ENCODE measurements at places on chromosomes 7 and 10. TPM values are rescaled to one million over a fixed set of nuclear protein-coding genes. Genes with fewer than 3 reads are reported as not detected.

PNLIPRP2 gene
- total RNA-seq = not detected

IL6 gene
- total RNA-seq = 37.4 TPM

GRCh38 chr10:115871855-115872254 is 401.2 kb downstream of the GFRA1 start:
- DNase-seq = no peak

DNA sequence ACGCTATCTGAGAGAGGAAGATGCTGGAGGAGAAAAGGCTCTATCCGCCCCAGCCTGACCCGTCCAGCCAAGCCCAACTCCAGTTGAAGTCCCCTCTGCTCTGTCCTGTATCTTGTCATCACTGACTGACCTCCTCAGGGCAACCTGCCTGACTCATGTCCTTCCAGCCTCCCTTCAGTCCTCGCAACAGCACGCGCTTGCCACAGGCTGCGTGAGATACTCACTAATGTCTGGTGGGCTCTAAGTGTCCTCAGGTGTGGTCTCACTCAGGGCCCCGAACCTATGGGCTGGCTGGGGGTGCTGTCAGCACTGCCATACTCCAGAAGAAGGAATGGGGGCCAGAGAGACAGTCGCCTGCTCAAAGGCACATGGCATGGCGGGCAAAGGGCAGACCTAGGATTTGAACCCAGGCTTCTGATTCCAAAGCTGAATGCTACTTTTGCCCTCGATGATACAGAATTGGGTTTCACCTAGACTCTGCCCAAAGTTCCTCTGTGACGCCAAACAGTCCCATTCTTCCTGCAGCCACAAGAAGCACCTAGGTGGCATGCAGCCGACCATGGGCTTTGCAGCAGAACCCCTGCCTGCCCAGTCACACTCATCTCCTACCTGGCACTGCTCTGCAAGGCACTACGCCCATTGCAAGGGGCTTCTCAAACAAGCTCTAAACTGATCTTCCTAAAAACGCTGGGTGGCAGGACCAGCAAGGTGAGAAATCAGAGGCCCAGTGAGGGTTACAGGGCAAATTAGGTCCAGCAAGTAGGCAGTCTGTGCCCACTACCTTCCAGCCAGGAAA is 8.5 kb downstream of the FAM53B start:
- DNase-seq = no peak

DNA sequence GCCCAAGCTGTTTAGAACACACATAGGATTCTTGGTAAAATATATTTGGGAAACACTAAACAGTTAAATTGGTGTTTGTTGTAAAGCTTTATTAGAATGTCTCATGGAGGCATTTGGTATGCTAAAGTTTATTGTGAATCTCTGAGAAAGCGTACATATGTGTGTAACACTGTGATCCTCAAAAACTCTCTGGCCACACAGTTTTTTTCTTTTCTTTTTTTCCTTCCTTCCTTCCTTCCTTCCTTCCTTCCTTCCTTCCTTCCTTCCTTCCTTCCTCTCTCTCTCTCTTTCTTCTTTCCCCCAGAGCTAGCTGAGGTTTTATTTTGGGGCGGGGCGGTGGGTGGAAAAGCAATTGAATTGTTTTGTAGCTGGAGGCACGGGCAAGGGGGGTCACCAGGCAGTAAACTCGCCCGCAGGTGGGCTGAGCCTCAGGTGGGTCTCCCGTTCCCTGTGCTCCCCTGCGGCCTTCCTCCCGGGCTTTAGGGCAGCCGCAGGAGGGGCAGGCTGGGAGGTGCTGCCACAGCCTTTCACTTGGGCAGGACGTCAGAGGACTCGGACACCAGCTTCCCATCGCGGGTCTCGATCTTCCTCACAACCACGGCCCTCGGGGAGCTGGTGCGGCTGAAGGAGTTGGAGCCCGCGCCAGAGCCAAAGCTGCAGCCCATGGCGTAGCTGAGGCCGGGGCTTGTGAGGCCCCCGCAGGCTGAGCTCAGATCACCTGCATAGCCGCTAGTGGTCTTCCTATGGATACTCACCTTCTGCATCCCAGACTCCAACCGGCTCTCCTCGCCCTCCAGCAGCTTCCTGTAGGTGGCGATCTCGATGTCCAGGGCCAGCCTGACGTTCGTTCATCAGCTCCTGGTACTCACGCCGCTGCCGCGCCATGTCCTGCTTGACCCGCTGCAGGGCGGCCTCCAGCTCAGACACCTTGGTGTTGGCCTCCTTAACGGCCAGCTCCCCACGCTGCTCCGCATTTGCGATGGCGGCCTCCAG is 459.0 kb downstream of the GATA3 start:
- no peak for DNase-seq

DNA sequence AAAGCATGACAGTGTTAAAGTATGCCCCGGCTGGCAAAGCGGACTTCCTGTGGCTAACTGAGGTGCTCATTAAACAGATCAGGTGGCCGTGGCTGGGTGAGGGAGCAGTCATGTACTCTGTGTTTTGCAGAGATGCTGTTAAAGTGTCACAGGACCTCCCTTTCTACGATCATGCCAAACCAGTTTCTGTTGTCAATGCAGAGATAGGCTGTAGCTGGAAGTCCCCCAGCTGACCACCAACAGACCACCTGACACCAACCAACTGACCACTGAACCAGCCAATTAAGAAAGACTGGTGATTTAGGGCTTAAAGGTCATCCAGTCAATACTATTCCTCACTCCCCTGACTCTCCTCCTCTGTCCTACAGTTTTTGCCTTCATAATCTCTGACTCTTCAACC is 431.1 kb upstream of the LRGUK start:
- DNase-seq = no peak

PHYHIPL gene
- total RNA-seq = not detected

OR6B1 gene
- not detected for total RNA-seq

LIPJ gene
- total RNA-seq = under 0.01 TPM

KCNMA1 gene
- 77.8 TPM for total RNA-seq

GRCh38 chr7:111414374-111414773 is 147.9 kb downstream of the IMMP2L start:
- no peak for DNase-seq

DNA sequence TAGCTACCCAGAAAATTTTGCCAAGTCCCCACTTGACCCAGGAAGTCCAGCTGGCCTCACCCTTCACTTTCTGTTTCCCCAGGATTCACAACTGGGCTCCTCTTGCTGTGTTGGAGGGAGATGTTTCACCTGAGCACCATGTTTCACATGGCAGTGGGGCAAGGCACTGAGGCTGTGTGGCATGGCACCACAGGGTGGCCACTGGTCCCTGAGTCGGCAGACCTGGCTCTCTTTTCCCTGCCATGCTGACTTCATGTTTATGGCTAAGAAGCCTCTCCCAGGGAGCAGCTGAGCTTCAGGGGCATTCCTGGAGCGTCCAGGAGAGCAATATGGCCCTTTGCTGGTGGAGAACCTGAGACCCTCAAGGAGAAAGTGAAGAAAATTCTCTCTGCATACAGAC is 266.9 kb downstream of the RPS24 start:
- no peak for DNase-seq
